ENCODE measurements at places on chromosomes 2 and 18. TPM values are rescaled to one million over a fixed set of nuclear protein-coding genes. Genes with fewer than 3 reads are reported as not detected.

DNA sequence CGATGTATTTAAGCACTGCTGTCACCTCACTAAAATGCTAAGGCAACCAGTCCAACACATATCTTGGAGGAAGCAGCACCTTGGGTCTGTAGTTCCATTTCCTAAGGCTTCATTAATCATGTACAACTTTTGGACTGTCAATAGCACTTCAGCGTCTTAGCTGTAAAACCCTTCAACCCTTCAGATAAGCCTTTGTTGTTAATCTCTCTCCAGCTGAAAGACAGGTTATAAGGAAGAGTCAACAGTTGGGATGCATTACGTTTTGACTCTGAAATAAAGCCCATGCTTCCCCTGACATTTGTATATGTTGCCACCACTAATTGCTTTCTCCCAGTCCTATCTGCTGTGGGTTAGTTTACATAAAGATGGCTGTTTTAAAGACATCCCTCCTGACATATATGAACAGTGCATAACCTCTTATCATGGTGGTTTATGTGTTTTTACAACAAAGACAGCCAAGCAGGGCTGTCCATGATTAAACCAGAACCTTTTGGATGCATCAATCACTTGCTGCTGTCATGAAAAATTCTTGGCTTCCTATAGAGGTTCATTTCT, 81.5 kb downstream of the EPHA4 start:
- no peaks in the 10 kb centered on the region for H3K36me3 ChIP-seq
- H3K27ac ChIP-seq = no peak overlapping the region
- no peaks in the 10 kb centered on the region for H3K4me1 ChIP-seq
- no peak for DNase-seq

DNA sequence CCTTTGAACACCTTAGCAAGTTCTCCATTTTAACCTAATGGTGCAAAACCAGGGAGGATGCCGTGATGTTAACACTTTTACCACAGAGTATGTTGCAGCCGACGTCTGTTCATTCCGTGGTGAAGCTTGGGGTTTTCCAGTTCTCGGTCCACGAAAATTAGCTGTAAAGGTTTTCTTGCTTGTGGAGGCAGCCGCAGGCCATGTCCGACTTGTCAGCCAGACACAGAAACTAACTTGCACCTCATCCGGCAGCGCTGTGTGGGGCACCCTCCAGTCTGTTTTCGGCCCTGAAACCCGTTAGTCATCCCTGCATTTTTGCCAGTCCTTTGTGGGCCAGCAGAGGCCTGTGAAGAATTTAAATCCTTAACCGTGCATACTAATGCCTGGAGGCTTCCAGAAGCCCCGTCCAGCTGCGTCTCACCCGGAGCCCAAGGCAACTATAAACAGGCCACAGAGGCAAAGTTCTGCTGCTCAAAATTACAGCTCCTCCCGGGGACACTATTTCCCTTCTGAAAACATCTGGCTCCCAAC, 70.6 kb downstream of the SH3YL1 start:
- H3K27ac ChIP-seq = no peak overlapping the region
- no peak overlapping the region for H3K4me3 ChIP-seq
- H3K36me3 ChIP-seq = no peaks in the 10 kb centered on the region
- H3K4me1 ChIP-seq = peaks cover 2% of the 10 kb centered on the region
- H3K27me3 ChIP-seq = no peaks in the 10 kb centered on the region

- peak overlapping the region; percentile 34 for H3K27ac ChIP-seq
- peak; percentile 89 for DNase-seq
- H3K36me3 ChIP-seq = no peaks in the 10 kb centered on the region
- no peaks in the 10 kb centered on the region for H3K27me3 ChIP-seq
Observed at GRCh38 chr2:20578895-20579825, 71.7 kb downstream of the HS1BP3 start.

The ILKAP gene
- 47.6 TPM for total RNA-seq

All from ovary (tissue), 10 donors.